Vein endothelial cell (primary cell): ENCODE measurements at places on chromosomes 1 and 21. TPM values are rescaled to one million over a fixed set of nuclear protein-coding genes. Genes with fewer than 3 reads are reported as not detected.

BMP8B gene
- total RNA-seq: under 0.01 TPM in 1 of 2 replicates, not detected in the other

SPRR2E gene
- total RNA-seq: not detected in 2 replicates

C1orf141 gene
- not detected in 2 replicates for total RNA-seq

C8A gene
- not detected in 2 replicates for total RNA-seq

CLEC20A gene
- not detected in 2 replicates for total RNA-seq

BROX gene
- 44.4 and 59.7 TPM in 2 replicates for total RNA-seq

TAF5L gene
- 29.1 and 31.9 TPM in 2 replicates for total RNA-seq

FCRL4 gene
- under 0.01 TPM in 1 of 2 replicates, not detected in the other for total RNA-seq

PMF1 gene
- total RNA-seq: 51.9 and 54.3 TPM in 2 replicates

PRR9 gene
- not detected in 2 replicates for total RNA-seq

TMEM200B gene
- 0.33 and 0.67 TPM in 2 replicates for total RNA-seq

EPS15 gene
- total RNA-seq: 56.8 and 74.5 TPM in 2 replicates

FAM163A gene
- total RNA-seq: 0.10 TPM in 1 of 2 replicates, not detected in the other

TCP10L gene
- total RNA-seq: not detected in 2 replicates

BEND5 gene
- total RNA-seq: 0.65 TPM in 1 of 2 replicates, not detected in the other

RSPH1 gene
- 0.19 TPM in 1 of 2 replicates, not detected in the other for total RNA-seq

CLCNKB gene
- under 0.01 TPM in 1 of 2 replicates, not detected in the other for total RNA-seq

CELA2A gene
- not detected in 2 replicates for total RNA-seq

PM20D1 gene
- under 0.01 TPM in 1 of 2 replicates, not detected in the other for total RNA-seq

MYBPH gene
- total RNA-seq: not detected in 2 replicates

C1orf226 gene
- total RNA-seq: 1.3 and 2.3 TPM in 2 replicates

SORT1 gene
- total RNA-seq: 7.6 and 9.1 TPM in 2 replicates

BPNT1 gene
- 23.8 and 29.4 TPM in 2 replicates for total RNA-seq

STIL gene
- total RNA-seq: 9.5 and 22.9 TPM in 2 replicates

TEX38 gene
- total RNA-seq: not detected in 2 replicates

DCDC2B gene
- total RNA-seq: not detected in 2 replicates

TMEM61 gene
- not detected in 2 replicates for total RNA-seq

KCNJ9 gene
- total RNA-seq: not detected in 2 replicates

OPTC gene
- not detected in 2 replicates for total RNA-seq

AIM2 gene
- not detected in 2 replicates for total RNA-seq

POLR3GL gene
- 8.1 and 10.8 TPM in 2 replicates for total RNA-seq
